ENCODE measurements at places on chromosomes 1 and 21.

GRCh38 chr1:182164273-182164672 lies 102.8 kb upstream of the ZNF648 start:
- no peak for DNase-seq

DNA sequence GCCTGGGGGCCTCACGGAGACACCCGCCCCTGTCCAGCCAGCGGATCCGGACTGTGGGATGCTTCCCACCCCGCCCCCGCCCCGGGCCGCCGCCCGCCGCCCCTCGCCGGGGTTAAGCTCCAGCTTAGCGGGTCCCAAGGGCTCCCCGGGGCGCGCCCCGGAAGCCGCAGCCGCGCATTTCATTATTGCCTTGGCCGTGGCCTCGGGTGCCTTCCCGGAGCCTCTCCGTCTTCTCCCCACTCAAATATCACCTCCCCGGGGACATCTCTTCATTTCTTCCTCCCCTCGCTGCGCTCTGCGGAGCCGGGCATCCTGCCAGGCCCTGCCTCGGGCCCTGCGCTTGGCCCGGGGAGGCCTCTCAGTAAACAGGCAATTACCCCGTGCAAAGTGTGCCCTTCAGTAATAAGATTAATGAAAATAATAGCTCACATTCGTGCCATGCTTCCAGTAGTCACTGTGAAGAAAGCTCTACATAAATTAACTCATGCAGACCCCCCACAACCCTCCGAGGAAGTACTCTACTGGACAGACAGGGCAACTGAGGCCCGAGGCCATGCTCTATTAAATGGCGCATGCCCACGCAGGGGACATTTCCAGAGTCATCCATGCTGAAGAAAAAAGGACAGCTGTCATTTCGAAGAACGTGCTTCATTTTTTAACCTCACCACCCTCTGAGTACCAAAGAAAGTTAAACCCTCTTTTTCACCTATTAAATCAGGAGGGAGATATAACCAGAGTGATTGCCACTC lies 49.9 kb upstream of the LAPTM5 start:
- DNase-seq, result no peak

DNA sequence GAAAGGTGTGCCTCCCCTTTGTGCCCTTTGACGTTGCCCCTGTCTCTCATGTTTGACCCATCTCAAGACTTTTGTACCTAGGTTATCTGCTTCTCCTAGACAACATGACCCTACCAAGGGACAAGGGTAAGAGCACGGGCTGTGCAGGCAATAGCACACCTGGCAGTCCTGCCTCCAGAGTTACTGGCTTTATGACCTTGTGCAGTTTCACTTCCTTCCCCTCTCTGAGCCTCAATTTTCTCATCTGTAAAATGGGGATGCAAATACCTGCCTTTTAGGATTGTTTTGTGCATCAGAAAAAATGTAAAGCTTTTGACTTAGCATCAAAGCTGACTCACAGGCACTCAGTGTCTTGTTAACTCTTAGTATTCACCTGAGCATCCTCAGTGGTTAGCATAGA lies 36.4 kb downstream of the ELK4 start:
- DNase-seq, result no peak

DNA sequence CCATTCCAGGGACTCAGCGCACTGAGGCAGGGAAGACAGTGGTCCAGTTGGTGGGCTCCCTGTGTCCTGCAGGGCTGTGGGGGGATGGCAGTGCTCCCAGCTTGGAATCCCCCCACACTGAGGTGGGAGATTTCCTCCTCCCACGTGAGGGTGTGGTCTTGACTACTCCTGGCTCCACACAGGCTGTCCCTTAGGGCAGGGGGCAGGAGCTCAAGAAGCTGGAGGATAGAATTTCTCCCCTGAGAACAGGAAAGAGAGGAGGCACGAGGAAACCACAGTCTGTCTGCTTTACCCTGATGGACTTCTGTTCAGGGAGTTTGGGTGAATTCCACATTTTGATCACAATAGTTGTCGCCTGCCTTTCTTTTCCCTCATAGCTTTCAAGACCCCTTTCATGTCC lies 62.1 kb downstream of the CACNA1E start:
- DNase-seq, result no peak

- DNase-seq, result no peak
Observed at GRCh38 chr1:119329541-119330461, 38.8 kb upstream of the HAO2 start.

GRCh38 chr1:92188436-92189255 lies 29.1 kb upstream of the C1orf146 start:
- DNase-seq, result no peak

- DNase-seq, result no peak
Observed at GRCh38 chr1:221734187-221734586, 7.7 kb downstream of the DUSP10 start.

DNA sequence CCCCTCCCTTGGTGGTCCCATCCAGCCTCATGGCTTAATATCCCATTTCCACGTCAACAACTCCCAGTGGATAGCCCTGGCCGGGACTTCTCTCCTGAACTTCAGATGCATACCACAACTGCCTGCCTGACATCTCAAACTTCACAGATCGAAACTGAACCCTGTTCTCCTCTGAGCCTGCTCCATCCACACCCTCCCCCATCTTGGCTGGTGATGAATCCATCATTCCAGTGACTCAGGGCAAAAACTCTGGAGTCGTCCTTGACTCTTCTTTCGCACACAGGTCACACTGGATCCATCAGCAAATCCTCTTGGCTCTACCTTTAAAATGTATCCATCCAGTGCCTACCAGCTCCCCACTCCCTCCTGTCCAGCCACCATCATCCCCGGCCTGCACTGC lies 3.9 kb downstream of the TAS1R2 start:
- no peak for DNase-seq

GRCh38 chr1:53572065-53572814 lies 113.0 kb downstream of the DMRTB1 start:
- no peak for DNase-seq

DNA sequence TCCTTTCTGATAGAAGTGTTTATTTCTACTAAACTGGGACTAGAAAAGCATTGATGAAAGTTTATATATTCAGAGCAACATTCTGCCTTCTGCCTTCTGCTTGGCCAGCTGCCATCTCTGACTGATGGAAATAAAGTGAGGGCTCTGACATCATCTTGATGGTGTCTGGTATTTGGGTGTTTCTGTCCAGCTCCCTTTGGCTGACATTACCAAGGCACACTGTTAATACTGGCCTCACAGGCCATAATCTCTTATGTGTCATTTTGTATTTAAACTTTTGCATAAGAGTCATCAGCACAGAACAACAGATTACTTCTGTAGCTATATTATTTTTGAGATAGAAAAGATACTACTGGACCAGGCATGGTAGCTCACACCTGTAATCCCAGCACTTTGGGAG lies 216.9 kb downstream of the RYR2 start:
- no peak for DNase-seq

DNA sequence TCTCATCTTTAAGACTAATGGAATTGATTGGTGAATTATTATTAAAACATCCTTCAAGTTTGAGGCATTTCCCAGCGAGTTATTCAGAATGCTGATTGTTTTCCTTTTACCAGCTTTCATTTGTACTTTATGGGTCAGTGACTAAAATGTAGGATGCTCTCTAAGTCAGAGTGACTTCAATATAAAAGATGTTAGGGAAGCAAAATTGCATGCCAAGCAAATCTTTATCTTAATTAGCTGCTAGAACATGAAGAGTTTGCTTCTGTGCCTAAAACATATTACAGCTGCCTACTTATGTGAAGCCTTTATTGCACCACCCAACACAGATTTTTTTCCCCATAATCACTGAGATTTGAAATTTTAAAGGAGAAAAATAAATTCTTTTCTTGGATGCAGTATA lies 79.8 kb upstream of the CYYR1 start:
- no peak for DNase-seq

DNA sequence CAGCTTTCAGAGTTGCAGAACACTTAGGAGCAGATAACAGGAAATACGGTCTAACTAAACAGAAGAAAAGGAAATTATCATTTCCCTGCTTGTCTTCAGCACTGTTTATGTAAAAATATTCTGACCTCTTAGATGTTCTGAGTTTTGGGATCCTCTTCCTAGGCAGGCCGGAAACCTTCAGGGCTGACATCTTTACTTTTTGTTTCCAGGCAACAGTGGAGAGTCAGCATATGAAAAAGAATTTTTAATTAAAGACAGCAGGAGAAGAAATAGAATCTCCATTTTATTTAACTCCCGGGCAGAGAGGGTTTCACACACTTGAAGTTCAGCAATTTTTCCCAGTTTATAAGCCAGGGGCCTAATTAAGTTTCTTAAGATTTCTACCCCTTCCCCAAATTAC lies 5.1 kb upstream of the RIPPLY3 start:
- DNase-seq, result no peak

DNA sequence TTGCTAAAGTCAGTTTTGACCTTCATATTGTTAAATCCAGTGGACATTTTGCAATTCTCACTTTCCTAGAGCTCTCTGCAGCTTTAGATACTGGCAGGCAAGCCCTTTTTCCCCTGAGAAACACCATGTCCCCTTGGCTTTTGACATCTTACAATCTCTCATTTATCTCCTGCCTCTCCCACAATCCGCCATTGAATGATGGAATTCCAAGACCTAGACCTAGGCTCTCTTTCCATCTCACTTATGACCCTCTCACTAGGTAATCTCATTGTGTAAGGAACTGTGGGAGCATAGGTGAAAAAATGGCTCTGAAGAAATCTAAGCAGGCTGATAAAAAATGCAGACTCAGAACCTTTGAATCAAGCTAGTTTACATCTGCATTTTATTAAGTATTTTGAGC lies 2.0 kb downstream of the KYAT3 start:
- no peak for DNase-seq

- DNase-seq, result no peak
Observed at GRCh38 chr1:162327144-162327787, 49.4 kb downstream of the SPATA46 start.

GRCh38 chr1:98399218-98399617 lies 262.3 kb upstream of the SNX7 start:
- DNase-seq, result no peak

DNA sequence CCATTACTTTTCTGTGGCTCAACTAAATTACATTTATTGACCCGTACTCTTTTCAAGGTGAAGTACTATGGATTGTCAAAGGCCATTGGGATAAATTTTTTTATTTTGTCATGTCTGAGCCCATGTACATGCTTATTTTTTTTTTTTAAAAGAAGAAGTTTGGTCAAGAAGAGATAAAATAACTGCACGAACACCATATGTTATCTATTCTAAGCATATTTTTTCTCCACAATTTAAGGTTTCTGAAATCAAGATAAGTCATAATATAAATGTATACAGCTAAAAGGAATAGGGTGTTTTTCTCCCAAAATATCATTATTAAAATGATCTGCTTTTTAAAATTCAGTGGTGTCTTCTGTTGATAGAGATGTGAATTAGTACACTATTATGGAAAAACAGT lies 35.0 kb upstream of the SH2D1B start:
- no peak for DNase-seq

GRCh38 chr1:156709757-156710489 lies 4.5 kb upstream of the CRABP2 start:
- DNase-seq, result no peak

GRCh38 chr1:39164256-39164655 lies 40.2 kb upstream of the MACF1 start:
- no peak for DNase-seq

GRCh38 chr1:55443175-55443915 lies 228.2 kb upstream of the USP24 start:
- no peak for DNase-seq

DNA sequence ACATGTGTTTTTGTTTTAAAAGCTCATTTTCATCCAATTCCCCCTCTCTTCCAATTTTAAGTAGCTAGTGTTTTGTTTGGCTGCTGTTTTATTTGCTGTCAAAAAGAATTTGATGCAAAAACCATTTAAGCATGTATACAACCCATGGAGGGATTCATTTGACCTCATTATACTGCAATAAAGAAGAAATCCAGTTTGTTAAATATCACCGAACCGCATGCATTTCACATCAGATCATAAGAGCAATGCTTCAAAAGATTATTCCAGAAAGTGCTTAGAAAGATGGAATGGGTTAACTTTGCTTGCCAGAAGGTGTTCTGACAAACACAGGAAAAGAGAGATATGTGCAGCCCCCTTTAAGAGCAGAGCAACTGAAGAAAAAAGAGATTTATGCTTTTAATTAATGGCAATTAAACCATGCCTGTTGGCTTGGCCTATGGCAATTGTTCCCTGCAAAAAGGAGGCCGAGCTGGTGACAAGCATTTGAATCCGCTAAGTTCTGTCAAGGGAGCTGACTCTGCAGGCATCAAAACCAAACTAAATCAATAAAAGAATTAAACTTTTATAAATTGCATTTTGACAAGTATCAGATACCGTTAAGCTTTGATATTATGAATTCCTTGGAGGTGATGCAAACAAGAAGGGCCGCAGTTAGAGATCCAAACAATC lies 14.4 kb upstream of the BARHL2 start:
- DNase-seq, result no peak

- DNase-seq, result no peak
Observed at GRCh38 chr1:225766967-225767633, 10.5 kb upstream of the SRP9 start.

DNA sequence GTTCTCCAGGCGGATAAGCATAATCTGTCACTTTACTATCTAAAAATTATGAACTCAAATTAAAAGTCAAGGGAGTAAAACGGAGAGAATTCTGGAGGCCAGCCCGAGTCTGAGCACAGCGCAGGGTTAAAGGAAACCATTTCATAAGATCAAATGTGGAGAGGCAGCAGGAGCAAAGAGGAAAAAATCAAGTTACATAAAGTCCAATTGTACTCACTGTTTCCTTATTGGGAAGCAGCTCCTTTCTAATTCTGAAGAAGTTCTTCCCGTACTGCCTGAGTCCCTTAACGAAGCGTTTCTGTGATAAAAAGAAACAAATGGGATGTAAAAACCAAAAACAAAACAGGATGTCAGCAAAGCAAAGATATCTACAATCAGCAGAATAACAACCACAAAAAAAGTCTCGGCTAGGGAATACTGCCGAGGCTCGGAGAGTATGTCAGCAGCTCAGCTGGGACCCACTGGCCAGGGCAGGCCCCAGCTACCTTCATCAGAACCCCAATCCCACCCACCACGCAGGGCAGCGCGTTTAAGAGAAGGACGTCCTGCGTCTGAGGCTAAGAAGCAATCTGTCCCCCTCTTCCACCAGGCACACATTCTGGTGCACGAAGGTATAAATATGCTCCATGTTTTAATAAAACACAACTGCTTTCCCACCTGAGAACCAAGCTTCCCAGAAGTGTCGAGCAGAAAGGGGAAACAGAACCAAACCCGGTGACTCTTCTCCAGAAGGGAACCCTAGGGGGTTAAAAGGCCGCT lies 104.8 kb downstream of the SLC45A1 start:
- no peak for DNase-seq

GRCh38 chr1:198117267-198117666 lies 39.5 kb upstream of the NEK7 start:
- DNase-seq, result no peak

Measured in activated CD4-positive, alpha-beta T cell treated with anti-CD3 and anti-CD28 coated beads, Interleukin-2, amount 50 U/mL, for 24 hours (primary cell).